ENCODE measurements at places on chromosomes 6 and 20.
A peak's percentile ranks its signal among the peaks of the same experiment; 100 is the strongest.

- DNase-seq, result no peak
Observed at GRCh38 chr6:19028201-19028600, 641.1 kb downstream of the RNF144B start.

DNA sequence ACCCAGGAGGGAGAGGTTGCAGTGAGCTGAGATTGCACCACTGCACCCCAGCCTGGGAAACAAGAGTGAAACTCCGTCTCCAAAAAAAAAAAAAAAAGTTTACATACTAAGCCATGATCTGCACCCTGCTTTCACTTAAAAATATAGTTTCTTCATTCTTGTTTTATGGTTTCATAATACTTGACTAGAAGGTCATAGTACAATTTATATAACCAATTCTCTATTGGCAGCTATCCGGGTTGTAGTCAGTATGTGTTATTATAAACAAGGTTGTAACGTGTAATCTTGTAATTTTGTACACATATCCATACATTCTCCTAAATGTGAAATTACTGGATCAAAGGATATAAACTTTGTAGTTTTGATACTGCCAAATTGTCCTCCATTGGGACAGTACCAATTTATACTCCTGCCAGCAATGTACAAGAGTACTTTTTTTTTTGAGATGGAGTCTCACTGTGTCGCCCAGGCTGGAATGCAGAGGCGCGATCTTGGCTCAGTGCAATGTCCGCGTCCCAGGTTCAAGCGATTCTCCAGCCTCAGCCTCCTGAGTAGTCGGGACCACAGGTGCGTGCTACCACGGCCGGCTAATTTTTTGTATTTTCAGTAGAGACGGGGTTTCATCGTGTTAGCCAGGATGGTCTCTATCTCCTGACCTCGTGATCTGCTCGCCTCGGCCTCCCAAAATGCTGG is 144.8 kb downstream of the GJA10 start:
- no peak for DNase-seq

DNA sequence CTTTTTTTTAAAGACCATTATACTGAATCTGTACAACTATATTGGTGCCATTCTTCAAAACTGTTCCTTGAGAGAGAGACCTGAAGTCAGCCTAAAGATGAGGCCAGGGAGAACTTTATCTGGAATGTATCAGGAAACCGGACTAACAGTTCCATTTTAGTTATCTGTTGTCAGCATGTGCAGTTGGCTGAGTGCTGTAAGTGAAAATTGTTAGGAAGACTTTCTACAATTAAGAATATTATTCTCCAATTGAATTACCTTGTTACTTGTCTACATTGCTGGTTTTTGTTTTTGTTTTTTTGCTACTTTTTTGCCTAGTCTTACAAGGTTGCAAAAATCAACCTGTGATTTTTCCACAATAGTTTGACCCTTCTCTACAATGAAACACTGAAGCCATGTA is 7.5 kb downstream of the CEP57L1 start:
- no peak for DNase-seq

GRCh38 chr20:61912665-61913422 is 152.8 kb downstream of the TAF4 start:
- DNase-seq, result no peak

DNA sequence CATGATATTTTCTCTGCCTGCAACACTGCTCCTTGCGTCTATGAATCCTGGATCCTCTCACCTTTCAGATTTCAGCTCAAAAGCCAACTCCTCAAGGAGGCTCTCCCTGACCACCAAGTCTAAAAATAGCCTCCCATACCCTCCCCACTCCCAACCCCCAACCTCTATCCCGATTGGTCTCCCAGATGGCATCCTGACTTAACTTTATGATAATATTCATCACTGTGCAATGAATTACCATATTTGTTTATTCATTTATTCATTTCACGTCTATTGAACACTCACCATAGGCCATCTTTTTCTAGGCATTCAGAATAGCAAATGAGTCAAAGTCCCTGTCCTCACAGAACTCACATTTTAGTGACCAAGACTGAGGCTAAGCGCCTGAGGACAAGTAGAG is 42.6 kb upstream of the NFATC2 start:
- no peak for DNase-seq

DNA sequence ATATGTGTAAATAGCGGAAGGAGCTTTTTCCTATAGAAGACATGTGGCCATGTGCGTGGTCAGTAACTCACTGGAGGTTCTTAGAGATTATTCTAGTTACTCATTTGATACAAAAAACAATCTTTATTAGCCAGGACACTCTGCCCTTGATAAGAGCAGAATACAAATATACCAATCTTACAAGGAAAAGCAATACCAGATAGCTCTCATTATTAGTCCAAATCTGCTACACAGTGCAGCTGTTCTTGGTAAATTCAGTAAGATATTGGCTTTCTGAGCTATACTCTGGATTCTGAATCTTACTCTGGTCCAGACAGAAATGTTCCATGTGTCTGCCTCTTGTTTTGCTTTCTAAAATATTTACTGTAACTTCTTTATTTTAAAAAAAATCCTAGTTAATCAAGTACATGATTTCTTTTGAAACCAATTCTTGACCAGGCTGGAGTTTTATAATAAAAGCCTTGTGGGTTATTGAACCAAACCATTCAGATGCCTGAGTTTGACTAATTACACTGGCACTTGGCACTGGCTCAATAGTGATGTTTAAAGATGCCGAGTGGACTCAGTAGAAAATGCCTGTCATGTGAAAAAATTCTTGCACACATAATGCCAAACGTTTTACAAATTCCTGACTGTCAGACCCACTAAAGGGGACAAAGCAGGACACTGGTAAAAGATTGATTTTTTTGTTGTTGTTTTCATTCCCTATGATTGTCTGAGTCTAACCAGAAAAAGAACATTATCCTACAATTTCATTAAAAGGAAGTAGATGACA is 242.8 kb upstream of the TCF21 start:
- no peak for DNase-seq

DNA sequence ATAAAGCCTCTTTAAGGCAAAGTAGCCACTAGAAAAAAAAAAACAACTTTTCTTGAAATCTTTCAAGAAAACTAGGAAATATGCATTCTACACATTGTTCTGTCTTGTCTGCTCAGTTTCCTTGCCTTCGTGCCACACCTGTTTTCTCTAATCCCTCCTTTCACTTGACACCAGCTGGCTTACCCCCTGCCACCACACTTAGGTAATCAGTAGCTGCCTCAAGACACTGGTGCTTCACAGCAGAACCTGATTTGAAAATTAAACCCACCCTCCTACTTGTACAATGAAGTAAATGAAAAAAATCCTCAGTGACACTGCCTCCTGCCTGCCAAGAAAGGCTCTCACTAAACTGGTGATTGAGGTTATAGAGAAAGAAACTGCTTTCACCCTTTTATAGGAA is 45.8 kb upstream of the SCML4 start:
- DNase-seq, result no peak

- no peak for DNase-seq
Observed at GRCh38 chr20:53654932-53655624, 61.4 kb upstream of the ZNF217 start.

DNA sequence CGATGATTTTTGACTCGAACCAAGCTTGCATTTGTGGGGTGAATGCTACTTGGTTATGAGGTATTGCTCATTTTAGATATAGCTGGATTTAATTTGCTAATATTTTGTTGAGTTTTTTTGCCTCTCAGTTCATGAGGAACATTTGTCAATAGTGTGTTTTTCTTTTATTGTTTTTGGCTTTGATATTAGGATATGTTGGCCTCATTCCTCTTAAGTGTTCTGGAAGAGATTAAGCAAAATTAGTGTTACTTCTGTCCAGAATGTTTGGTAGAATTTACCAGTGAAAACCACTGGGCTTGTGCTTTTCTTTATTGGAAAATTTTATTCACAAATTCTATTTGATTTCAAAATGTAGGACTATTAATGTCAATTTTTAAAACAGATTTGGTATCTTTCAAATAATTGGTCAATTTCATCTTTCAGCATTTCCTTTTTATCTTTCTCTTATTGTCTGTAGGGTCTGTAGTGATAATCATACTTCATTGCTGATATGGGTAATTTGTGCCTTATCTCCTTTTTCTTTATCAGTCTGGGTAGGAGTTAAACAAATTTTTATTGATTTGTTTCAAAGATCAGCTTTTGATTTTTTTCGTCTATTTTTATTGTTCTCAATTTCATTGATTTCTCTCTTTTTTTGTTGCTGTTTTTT is 14.1 kb downstream of the AIG1 start:
- DNase-seq, result no peak

DNA sequence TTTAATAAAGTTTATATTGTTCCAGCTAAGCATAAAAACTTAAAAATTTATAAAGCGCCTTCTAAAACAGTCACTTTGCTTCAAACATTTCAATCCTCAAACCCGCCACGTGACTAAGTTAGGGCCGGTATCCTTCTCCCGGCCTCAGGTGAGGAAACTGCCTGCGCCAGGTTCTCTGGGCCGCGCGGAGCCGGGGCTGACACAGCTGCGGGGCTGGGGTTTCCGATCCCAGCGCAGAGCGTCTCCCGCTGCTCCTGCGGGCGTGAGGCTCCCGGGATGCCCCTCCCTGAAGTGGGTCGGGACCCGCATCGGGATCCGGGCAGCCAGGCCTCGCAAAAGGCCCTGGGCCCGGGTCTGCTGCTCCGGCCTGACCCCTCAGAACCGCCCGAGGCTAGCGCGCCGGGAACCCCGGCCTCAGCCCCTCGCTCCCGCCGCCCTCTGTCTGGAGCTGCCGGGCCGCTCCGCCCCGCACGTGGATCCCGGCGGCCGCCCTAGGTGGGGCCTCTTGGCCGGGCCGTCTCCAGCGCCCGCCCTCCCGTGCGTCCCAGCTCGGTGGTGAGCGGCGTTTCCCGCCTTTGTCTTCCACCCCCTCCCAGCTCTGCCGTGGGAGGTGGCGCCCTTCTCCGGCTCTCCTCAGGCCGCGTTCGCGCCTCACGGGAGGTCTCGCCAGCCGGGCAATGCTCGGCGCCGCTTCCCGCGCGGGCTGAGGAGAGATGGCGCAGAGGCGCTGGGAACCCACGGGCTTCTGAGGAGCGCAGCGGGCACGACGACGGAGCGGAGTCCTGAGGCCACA is 267.9 kb downstream of the DLL1 start:
- DNase-seq, result no peak

DNA sequence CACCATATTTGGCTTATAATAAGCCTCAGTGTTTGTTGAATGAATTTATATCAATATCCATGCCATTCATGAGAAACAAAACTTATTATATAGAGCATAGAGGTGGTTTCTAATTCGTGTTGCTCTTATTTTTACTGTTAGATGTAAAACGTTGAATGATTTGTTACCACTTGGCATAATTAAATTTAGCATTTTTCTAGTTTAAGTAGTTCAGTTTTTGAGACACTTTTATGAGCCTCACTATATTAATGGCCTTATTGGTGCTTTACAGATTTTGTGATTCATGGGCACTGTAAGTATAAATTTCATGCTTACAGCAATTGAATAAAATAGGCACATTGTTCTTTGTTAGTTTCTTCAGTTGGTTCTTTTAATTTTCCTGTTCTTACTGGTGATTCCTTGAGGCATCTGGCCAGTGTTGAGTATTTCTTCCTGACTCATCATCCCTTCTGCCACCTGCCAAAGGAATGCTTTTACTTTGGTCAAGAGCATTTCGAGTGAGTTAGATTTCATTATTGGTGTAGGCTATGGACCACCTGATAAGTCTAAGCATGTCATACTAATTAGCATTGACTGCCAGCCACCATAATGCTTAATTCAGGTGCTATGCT is 34.8 kb downstream of the CDKAL1 start:
- no peak for DNase-seq

DNA sequence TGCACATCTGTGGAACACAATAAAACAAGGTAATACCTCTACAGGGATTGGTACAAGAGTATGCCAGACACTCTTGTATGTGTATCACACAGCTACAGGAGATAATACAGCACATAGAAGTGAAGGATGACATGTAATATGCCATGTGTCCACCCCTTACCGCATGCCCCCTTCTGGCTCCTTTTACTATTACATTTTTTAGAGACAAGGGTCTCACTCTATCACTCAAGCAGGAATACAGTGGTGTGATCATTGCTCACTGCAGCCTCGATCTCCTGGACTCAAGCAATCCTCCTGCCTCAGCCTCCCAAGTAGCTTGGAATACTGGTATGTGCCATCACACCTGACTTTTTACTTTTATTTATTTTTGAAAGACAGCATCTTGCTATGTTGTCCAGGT is 4.2 kb upstream of the NCR3 start:
- DNase-seq, result peak; percentile 81

DNA sequence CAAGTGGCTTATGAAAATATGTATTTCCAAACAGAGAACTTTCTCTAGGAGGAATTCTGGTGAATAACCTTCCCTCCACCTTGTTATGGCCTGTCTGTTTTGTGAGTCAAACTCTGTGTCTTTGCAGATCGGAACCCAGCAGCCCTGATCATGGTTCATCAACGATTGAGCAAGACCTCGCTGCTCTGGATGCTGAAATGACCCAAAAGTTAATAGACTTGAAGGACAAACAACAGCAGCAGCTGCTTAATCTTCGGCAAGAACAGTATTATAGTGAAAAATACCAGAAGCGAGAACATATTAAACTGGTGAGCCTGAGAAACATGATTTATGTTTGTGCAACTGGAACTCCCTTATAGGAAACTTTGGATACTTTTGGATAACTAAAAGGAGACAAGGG is 294.5 kb upstream of the PLCB4 start:
- DNase-seq, result no peak

GRCh38 chr6:128605961-128606360 is 85.6 kb upstream of the PTPRK start:
- DNase-seq, result no peak

GRCh38 chr6:110378552-110378951 is 20.4 kb upstream of the METTL24 start:
- DNase-seq, result no peak

- no peak for DNase-seq
Observed at GRCh38 chr6:106972500-106972899, 2.0 kb downstream of the CD24 start.

DNA sequence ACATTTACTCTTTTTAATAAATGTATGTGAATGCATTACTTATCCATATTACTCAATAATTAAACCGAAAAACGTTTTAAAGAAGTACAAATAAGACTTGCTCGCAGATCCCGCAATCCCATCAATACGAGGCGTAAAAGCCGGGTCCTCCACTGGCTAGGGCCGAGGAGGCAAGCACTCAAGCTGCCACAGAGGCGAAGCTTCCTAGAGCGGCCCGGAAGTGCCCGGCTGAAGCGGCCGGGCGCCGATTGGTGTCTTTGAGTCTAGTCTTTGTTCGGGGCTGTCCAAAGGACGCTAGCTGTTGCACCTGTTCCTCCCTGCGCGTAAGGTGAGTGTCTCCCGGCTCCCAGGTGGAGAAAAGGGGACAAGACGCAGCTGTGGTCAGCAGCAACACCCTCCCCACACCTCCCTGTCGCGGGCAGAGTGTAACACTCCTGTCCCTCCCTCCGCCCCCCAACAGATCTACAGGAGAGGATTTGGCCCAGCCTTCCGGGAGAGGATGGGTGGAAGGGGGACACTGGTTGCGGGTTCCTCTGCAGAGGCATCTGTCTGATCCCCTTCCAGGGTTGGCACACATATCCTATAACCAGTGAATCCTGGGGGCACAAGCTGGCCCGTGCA is at the start of gene ZSCAN16:
Gene ZSCAN16, plus strand, starts transcription at position 260 of the 621 bp plus-strand sequence. CDS start 835 bp downstream, outside the sequence.
- peak; percentile 71 for DNase-seq

GRCh38 chr6:86148586-86148985 is 505.9 kb upstream of the SYNCRIP start:
- DNase-seq, result no peak

GRCh38 chr20:49386848-49387580 is 95.5 kb downstream of the KCNB1 start:
- no peak for DNase-seq
